Stimulated activated CD4-positive, alpha-beta T cell treated with anti-CD3 and anti-CD28 coated beads, Interleukin-15, amount 100 ng/mL, for 48 hours (primary cell): ENCODE measurements at places on chromosomes 6 and 20.

DNA sequence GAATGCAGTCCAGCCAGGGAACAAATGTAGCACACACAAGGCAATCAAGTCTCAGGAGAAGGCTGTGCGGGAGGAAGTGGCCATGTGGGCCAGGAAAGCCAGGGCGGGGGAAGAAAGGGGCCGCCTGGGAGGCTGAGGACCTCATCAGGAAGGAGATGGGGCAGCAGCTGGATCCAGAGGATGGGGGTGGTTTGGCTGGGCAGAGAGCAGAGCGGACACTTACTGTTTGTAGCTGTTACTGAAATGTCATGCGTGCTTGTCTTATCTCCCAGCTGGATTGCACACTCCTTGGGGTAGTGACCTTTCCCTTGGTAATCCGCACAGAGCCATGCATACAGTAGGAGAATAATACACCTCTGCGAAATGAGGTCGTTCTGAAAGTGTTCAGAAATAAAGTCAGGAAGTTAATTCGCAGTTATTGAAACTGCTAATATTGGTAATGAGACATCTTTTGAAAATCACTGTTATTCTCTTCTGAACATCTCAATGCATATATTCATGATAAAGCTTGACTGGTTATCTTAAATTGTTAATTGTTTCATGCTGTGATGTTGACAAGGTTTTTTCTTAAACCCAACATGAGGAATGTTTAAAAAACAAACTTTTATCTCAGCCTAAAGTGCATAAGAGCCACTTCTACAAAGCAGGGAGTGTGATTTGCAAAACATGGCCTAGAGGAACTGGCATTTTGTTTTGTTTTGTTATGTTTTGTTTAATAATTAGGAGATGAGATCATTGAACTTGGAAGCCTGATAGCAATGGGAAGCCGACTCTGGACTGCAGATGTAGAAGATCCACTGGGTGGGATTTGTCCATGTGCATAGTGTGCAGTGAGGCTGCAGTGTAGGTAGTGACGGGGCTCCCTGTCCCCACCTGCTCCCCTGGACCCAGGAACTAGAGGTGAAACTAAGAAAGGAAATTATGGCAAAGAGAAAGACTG, 18.0 kb upstream of the MAP3K4 start:
- no peak for DNase-seq

- peak; percentile 75 for DNase-seq
Measured at GRCh38 chr20:24948939-24949679, at the start of gene CST7. CST7 (plus strand) TSS chr20:24949269; CDS start chr20:24949506, 237 bp downstream.

DNA sequence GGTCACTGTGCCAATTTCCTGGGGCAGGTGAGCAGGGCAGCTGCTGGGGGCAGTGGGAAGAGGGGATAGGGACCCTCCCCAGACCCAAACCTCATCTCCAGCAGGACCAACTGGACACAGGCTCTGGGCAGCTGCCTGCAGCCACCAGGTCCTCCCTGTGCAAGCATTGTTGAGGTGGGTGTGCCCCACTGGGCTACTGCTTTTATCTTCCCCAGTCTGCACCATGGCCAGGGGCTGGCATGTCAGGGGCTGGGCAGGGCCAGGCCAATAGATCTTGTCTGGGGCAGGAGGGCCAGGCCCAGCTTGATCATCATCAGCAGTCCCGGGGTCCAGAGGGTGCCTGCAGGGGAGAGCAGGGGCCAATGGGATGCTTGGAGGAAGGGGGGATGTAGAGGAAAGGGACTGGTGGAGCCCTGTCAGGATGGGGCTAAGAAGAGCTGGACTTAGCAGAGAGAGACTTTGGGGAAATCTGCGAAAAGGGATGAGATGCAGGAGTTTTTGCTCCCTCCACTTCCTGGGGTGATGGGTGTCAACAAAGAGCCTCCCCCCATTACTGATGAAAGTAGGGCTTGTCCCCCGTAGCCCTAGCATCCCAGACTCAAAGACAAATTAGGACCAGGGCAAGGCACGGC, 5.7 kb downstream of the EBF4 start:
- DNase-seq: no peak

- no peak for DNase-seq
Measured at GRCh38 chr6:30640481-30640880, 6.5 kb upstream of the C6orf136 start.

DNA sequence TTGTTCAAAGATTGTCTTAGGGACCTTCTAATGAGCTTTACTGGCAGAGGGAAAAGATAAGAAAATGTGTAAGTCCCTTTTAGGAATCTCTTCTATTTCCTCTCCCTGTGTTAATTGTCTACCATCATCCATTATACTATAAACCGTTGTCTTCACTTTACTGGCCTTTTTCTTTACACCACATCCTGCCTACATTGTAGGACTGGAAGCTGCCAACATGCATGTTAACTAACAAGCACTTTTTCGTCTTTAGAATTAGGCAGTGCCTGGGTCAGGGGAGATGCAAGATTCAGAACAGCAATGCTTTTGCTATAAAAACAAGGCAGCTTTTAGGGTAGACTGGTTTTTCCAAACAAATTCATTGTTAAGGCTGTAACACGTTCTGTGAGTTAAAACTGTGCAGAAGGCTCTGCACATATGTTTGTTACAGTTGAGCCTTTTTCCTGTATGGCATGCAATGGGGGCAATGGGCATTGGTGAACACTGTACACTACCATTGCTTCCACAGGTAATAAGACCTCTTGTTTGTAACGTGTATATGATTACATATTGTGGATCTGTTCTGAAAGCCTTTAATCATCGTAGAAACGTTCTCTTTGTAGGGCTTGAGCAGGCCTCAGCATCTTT, 10.9 kb upstream of the PKIG start:
- no peak for DNase-seq

DNA sequence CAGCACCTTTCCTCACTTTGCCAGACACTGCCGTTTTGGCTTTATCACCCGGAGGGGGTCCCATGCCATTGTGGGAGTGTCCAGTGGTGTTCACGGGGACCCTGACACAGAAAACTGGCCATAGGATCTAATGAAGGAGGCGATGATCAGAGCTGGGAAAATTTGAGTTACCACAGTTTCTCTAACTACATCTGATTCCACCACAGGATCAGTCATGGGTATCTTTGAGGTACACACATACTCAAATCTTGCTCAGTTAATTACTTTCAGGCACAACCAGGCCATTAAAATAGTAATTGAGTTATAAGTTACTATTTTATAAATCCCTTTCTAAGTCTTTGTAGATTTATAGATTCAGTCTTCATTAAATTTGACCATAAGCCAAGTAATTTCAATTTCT, 215.1 kb downstream of the PRL start:
- DNase-seq: no peak

DNA sequence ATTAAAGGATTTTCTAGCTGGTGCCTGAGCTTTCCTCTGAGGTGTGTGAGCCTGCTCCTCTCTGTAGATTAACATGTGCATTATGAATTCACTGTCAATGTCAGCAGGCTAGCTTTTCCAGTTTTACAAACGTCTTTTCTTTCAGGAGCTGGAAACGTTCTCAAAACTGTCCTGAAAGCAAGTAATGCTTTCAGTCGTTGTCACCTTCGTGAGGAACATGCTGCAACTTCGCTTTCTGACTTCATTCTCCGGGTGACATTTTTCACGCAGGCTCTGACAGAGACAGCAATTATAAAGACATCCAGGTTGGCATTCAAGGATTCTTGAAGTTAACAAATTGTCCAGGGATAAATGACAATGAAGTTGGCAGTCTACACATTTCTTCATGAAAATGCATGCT, 671.5 kb downstream of the DHX35 start:
- DNase-seq: no peak
